Osteoblast (primary cell): ENCODE measurements at places on chromosomes 5 and 9. TPM values are rescaled to one million over a fixed set of nuclear protein-coding genes. Genes with fewer than 3 reads are reported as not detected.

Gene ZNF474
- 0.29 and 0.72 TPM in 2 replicates for total RNA-seq

Gene PRDM9
- not detected in 2 replicates for total RNA-seq

Gene CDO1
- total RNA-seq: 8.0 and 8.3 TPM in 2 replicates

Gene ZFP62
- total RNA-seq: 12.4 and 18.1 TPM in 2 replicates

Gene CDH18
- 0.29 and 0.36 TPM in 2 replicates for total RNA-seq

Gene RASEF
- 1.4 and 2.1 TPM in 2 replicates for total RNA-seq

Gene KIF12
- total RNA-seq: not detected in 2 replicates

Gene TRIM32
- total RNA-seq: 30.4 and 34.7 TPM in 2 replicates

Gene GRIN1
- total RNA-seq: not detected in 2 replicates

Gene MARCOL
- not detected in 2 replicates for total RNA-seq

Gene ZNF658
- 5.8 and 7.4 TPM in 2 replicates for total RNA-seq

Gene ATP10B
- total RNA-seq: not detected in 2 replicates

Gene CDX1
- total RNA-seq: 0.29 and 0.36 TPM in 2 replicates

Gene IL4
- total RNA-seq: not detected in 2 replicates

DNA sequence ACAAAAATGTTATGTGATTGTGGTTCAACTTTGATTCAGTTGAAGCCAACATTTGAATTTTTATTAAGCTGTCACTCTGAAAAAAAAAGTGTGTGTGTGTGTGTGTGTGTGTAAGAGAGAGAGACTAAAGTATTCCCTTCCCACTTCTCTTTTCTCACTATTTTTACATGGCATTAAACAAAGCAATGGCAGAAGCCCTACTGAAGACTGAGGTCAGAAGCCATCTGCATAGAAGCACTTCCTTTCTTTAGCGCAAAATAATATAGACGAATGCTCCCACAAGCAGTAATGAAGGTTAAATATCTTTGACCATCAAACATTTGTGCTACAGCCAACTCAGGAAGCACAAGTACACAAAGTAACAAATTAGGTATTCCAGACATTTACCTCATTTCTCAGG is 540.5 kb downstream of the KCTD16 start:
- no peak for DNase-seq

- no peak for DNase-seq
Measured at GRCh38 chr5:133718457-133718856, 106.1 kb upstream of the FSTL4 start.

DNA sequence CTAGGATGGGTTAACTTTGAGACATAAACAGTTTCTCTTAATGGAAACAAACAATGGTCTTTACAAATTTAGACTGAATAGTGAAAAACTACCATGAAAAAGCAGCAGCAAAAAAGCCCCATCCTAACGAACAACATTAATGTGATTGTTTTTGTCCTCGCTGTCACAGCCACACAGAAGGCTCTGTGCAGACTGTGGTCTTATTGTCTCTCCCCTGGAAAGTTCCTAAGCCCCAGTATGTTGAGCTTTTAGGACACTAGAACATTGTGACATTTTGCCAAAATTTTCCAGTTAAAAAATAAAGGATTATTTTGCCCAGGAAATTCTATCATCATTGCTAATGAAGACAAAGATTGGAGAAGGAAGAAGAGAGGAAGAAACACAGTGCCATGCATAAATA is 12.6 kb upstream of the SOWAHA start:
- no peak for DNase-seq

- peak; percentile 82 for DNase-seq
Measured at GRCh38 chr9:4397917-4398316, 92.4 kb upstream of the SLC1A1 start.

GRCh38 chr5:73088026-73088425 is 32.3 kb upstream of the TMEM171 start:
- no peak for DNase-seq

- no peak for DNase-seq
Measured at GRCh38 chr5:153674356-153674755, 183.9 kb downstream of the GRIA1 start.

GRCh38 chr5:6712142-6712576 is 1.1 kb upstream of the TENT4A start:
- peak; percentile 96 for DNase-seq

GRCh38 chr5:98975223-98975622 is 46.4 kb upstream of the CHD1 start:
- DNase-seq: no peak

- no peak for DNase-seq
Measured at GRCh38 chr5:159667286-159667685, 249.0 kb upstream of the ADRA1B start.

- DNase-seq: no peak
Measured at GRCh38 chr5:77751328-77752023, 24.7 kb downstream of the TBCA start.

DNA sequence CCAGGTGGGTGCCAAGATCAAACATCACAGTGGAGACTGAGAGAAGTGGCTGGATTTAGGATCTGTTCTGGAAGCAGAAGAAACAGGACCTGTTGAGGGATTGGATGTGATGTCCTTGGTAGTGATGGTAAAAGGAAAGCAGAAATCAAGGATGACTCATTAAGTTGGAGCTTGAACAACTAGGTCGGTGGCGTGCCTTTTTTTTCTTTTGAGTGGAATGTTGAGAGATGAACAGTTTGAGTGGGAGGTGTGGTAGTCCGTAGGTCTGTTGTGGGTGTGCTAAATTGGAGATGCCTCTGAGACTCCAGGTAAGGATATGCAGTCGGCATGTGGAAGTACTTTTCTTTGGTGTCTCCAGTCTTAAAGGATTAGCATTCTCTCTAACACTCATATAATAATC is 92.1 kb upstream of the IL12B start:
- no peak for DNase-seq

DNA sequence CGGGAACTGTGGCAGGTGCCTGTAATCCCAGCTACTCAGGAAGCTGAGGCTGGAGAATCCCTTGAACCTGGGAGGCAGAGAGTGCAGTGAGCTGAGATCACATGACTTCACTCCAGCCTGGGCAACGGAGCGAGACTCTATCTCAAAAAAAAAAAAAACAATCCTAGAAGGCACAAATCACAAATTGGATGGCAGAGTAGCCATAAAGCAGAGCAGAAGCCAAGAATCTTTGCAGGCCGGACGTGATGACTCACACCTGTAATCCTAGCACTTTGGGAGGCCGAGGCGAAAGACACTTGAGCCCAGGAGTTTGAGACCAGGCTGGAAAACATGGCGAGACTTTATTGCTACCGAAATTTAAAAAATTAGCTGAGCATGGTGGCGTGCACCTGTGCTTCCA is 9.2 kb upstream of the FUBP3 start:
- DNase-seq: peak; percentile 78

DNA sequence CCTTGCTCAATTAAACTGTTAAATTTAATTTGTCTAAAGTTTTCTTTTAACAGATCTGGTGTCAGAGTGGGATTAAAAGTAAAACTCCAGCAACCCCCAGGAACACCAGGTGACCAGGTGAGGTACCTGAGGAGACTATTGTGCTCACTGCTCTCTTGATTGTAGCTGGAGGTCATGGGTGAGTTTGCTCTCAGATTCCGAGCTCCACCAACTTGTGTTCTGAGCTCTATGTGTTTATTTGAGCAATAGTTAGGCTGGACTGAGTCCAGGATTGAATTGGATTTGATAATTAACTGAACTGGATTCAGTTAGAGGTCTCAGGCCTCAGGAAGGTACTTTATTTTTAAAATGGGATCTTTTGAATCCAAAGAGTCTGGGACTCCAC is 17.9 kb upstream of the SCGB3A2 start:
- no peak for DNase-seq

GRCh38 chr5:178595150-178595549 is 5.0 kb upstream of the COL23A1 start:
- DNase-seq: no peak
